ENCODE measurements at places on chromosomes 7 and 10.

DNA sequence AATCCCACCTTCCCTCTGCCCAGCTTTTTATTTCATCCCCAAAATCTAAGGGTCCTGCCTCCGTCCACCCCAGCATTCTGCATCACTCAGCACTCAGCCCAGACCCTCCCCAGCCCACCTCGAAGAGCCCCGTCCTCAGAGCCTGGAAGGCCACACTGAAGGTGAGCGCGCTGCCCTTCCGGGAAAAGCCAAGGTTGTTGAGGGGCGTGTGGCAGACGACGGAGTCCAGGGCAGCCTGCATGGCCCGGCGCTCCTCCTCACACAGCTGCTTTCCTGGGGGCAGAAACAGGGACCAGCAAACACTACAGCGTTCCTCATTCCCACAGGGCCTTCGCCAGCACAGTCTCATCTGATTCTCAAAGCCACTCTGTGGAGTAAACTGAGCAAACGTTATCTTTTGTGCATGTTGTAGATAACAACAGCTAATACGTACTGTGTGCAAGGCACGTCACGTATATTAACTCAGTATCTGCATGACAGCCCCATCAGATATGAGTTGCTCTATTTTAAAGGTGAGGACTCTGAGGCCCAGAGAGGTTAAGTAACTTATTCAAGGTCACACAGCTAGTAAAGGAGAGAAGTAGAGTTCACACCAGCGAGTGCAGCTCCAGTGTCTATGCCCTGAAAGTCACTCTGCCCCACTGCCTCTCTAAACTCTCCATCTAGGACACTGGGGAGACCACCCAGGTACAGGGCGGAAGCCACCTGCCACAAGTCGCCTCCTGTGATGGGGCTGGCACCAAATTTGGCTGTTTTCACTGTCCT, 2.8 kb downstream of the TRAPPC14 start:
- DNase-seq, result no peak

GRCh38 chr10:23204773-23205172, 12.7 kb downstream of the PTF1A start:
- no peak for DNase-seq

- no peak for DNase-seq
Observed at GRCh38 chr10:6473901-6474370, 106.1 kb downstream of the PRKCQ start.

DNA sequence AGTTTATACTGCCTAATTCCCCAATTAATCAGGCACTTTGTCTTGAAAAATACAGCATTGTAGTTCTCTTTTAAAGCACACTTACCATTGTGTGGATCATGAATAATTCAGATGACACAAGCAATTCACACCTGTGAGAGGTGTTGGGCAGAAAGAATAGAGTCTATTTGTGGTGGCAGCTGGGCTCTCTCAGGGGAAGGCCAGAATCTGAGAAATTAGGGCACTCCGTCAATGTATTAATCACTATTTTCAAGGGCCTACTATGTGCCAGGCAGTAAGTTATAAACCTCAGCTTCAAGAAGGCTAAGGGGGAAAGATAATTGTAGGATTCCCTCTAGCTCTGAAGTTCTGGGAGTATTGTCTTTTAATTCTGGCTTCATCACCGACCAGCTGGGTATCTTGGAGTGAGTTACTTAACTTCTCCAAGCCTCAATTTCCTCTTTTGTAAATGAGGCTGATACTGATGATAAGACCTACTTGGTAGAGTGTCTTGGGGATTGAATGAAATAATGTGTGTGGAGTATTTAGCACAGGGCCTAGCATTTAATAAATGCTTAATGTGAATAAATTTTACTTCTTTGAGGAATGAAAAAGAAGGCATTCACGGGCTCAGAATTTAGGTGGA, 2.5 kb downstream of the CHN2 start:
- no peak for DNase-seq

DNA sequence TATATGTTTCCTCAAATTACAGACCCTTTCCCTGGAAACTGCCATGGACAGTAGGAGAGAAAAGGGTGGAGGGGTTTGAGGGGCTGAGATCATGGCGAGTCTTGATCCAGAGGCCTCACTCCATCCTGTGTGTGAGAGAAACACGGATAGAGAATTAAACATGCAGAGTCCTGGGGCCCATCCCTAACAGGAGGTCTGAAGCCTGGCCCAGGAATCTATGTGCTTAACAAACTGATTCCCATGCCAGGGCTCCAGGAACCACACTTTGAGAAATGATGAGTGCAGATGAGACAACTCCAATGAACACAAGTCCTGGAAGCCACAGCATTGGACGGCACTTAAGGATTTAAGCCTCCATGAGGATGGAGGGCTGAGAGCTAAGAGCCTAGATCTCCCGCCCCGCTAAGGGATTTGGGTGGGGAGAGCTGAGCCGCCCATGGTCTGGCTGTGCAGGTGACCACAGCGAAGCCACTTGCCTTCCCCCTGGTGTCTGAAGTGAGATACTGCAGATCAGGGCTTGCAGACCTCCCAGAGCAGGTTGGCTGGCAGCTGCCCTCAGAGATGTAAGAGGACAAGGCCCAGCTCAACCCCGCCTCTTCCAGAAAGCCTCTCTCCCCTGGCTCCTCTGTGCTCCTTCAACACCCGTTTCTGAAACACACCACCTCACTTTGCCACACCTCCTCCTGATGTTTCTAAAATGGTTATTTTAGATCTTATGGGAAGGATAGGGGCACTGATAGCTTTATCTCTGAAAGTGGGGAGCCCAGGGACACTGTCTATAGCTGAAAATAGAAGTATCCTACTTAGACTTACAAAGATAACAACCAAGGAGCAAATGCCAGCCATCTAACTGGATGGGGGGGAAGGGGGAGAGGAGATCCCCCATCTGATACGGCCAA, 24.8 kb upstream of the EIF5AL1 start:
- peak; percentile 86 for DNase-seq

DNA sequence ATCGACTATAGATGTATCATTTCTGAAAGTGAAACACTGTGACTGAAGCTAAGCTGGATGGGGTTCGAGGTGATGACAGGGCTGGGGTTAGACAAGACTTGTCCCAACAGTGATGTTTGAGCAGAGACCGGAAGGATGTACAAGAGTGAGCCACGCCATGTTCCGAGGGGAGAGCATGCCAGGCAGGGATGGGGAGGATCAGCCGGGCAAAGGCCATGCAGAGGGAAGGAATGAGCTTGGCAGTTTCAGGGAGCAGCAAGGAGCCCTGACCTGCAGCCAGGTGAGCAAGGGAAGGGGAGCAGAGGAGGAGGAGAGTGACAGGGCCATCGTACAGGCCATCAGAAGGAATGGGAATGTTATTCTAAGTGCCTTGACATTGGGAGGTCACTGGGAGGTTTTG, 114.9 kb upstream of the GPR26 start:
- no peak for DNase-seq

- DNase-seq, result no peak
Observed at GRCh38 chr10:29470355-29470705, 164.4 kb downstream of the SVIL start.

GRCh38 chr10:80684259-80684658, 146.6 kb downstream of the SH2D4B start:
- DNase-seq, result no peak

DNA sequence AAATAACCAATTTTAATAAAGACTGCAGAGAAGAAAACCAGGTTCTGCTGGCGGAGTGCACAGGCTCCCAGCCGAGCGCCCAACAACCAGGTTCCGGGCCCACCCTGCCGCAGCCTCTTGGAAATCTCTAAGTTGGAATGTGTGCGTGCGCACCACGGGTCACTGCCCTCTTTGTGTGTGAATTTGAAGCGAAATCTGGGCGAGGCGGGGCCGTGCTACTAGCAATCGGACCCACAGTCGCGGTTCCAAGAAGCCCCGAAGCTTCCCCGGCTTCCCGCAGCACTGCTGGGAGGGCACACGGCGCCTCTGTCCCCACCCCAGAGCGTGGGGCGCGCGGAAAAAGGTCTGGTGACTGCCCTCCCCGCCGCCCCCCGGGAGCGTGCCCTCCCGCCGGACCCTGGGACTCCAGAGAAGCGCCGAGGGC, 666 bp upstream of the MAP3K8 start:
- DNase-seq, result peak; percentile 77

DNA sequence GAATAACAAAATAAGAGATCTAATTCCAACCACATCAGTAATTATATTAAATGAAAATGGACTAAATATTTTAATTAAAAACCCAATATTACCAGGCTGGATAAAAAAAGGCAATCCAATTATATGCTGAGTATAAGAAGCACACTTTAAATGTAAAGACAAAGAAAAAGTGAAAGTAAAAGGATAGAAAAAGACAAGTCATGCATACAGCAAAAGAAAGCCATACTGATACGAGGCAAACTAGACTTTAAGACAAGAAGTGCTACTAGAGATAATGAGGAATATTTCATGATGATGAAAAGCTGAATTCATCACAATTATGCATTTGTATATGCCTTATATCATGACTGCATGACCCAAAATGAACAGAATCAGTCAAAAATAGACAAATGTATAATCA, 628.6 kb downstream of the PHTF2 start:
- no peak for DNase-seq

DNA sequence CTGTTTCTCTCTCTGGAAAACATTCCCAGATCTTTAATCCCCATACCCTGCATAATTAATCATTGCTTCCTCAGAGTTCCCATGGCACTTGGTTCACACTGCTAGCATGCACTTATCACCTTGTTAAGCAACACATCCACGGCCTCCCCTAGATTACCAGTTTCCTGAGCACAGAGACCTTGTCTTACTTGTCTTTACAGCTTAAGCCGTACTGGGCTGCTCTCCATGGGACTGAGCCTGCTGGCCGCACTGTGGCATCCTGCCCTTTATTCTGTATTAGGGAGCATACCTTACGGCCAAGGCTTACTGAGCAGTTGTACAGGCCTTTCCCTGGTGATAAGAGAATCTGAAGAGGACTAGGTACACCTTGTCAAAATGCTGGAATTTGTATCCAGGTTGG, 190.2 kb downstream of the REEP3 start:
- no peak for DNase-seq

GRCh38 chr10:111323389-111323966, 246.6 kb downstream of the ADRA2A start:
- DNase-seq, result no peak

- DNase-seq, result no peak
Observed at GRCh38 chr10:28241741-28242399, 61.0 kb downstream of the MPP7 start.

- DNase-seq, result no peak
Observed at GRCh38 chr7:36600869-36601530, 123.3 kb downstream of the AOAH start.

DNA sequence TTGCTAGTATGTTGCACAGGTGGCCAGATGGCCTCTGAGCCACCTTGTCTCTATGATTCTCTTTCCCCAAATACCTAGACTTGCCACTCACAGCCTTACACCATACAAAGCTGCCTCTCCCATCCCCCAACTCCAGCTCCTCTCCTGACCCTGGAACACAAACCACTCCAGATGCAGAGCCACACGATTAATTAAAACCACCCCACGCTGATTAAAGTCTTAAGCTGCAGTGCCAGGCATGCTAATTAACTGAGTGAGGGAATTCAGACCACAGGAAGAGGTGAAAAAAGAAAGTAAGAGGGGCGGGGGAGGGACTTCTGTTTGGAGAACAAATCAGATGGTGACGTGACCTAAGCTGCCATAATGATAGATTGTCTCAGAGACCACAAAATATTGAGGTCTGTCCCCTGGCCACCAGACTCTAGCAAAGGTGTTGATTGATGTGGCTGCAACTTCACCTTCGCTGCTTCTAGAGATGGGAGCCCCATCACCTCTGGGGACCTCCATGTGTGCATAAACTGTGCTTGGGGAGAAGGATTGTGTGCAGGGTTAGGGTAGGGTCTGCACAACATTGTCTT, 331.3 kb downstream of the PLXNA4 start:
- DNase-seq, result no peak

GRCh38 chr7:53996876-53997275, 545.3 kb upstream of the VSTM2A start:
- DNase-seq, result no peak

DNA sequence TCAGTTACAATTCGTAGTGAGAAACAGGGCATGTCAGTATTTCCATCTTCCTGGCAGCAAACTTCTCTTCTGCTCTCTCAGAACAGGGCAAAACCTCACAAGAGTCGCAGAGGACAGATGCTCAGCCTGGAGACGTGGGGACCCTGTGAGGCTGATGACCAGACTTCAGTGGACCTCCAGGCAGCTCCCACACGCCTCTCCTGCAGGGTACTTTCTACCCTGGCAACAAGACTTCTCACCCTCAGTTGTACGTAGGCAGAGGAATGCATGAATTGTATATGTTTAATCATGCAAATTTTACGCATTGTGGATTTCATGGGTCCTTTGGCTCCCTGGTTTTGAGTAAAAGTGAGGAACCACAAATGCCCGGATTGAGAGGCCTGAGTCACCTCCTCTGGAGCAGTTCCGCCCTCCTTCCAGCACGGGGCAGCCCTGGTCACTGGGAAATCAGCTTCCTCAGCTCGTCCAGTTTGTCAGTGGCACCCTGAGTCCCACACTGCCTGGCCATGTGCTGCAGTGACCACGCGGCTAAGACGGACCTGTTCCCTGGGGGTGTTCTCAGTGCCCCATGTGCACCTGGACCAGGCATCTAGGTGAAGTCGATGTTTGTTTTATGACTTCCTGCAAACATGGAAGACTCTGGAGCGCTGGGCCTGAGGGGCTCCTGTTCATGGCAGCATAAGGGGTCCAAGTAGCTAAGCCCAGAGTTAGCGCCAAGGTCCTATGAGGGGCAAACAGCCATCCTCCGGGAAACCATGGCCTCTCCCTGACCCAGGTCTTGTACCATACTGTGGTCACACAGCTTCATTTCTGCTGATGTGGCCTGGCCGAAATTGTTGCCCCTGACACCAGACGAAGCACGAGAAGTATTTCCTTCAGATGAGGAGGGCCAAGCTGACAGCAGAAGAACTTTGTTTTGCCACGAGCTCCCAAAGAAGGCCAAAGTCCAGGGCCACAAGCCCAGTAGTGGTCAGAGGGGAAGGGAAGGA, 165.1 kb downstream of the TNS3 start:
- no peak for DNase-seq

- no peak for DNase-seq
Observed at GRCh38 chr7:67267914-67268313, 271.3 kb downstream of the TYW1 start.

DNA sequence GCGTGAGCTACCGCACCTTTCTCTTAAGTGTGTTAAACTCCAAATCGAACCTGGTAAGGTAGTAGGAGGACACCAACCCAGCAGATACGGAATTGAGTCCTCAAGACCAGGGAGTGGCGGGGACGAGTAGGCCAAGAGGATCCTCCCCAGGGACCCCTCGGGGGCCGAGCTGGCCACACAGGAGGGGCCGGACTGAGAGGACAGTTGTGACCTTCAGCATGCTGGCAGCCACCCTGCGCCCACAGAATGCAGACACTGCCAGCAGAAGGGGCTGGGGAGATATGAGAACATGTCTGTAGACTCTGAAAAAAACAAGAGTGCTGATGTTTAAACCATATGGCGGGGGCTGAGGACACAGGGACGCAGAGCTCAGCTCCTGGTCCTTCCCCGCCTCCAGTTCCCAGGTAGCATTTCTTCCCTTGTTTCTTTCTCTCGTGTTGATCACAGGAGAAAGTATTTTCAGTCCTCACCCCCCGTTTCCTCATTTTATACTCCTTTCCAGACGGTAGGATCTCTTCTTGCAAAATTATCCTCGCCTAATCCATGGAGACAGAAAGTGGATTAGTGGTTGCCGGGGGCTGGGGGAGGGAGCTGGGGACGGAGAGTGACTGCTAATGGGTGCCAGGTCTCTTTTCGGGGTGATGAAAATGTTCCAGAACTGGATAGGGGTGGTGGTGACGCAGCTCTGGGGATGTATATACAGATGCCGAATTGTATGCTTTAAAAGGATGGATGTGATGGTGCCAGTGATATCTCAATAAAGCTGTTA, 11.5 kb upstream of the UNCX start:
- no peak for DNase-seq

GRCh38 chr7:140639366-140640053, 1.1 kb downstream of the DENND2A start:
- DNase-seq, result no peak

Data from posterior cingulate gyrus (tissue), 11 donors.